Activated T-cell treated with anti-CD3 and anti-CD28 coated beads for 4 hours (primary cell): ENCODE measurements at places on chromosomes 11 and 22.

- DNase-seq: no peak
Measured at GRCh38 chr11:2298795-2299761, 2.6 kb downstream of the C11orf21 start.

DNA sequence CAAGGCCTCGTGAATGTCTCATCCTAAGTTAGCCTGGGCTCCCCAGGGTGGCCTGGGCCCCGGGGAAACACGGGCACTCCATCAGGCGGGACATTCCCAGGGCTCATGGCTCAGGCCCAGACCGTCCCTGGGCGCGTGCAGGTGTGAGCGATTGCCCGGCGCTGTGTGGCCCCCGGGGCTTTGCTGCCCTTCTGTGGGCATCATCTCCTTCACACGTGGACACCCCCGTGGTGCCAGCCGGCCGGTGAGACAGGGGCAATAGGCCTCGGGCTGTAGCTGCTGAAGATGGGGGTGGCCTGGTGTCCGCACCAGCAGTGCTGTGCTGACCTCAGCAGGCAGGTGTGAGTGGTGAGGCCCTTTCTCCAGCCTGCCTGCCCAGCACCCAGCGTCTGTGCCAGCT lies 4.6 kb upstream of the SELENOO start:
- no peak for DNase-seq

- DNase-seq: no peak
Measured at GRCh38 chr22:19150482-19151328, 613 bp upstream of the GSC2 start.

DNA sequence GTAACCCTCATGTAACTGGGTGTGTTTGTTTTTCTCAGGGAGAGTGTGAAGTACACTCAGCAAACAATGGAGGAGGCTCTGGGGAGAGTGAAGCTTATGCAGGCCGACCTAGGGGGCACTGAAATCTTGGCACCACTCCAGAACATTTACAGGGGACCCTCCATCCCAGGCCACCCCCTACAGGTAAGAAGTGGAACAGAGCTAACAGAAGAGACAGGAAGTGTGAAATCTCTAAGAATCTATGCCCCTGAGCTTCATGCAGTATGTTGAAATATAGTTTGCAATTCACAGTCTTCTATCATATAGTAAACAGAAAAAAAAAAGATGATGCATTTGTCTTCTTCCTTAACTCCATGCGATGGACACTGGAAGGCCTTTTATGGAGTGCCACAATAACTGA lies 8.4 kb downstream of the VWA5A start:
- DNase-seq: no peak

DNA sequence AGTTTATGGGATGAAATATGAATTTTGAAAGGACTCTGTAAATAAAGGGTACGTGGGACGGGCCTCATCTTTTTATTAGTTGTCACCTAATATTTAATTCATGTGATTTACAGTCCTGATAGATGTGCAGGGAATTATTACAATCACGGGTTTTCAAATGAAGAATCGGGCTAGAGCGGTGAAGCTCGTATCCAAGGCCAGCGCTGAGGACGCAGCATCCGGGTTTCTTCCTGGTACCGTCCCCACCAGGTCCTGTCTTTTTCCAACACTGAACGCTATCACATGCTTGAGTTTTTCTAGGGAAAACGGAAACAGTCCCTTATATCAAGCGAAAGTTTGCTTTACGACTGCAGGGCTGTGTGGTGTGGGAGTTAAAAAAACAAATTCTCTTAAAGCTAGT lies 787 bp downstream of the SMDT1 start:
- DNase-seq: no peak

DNA sequence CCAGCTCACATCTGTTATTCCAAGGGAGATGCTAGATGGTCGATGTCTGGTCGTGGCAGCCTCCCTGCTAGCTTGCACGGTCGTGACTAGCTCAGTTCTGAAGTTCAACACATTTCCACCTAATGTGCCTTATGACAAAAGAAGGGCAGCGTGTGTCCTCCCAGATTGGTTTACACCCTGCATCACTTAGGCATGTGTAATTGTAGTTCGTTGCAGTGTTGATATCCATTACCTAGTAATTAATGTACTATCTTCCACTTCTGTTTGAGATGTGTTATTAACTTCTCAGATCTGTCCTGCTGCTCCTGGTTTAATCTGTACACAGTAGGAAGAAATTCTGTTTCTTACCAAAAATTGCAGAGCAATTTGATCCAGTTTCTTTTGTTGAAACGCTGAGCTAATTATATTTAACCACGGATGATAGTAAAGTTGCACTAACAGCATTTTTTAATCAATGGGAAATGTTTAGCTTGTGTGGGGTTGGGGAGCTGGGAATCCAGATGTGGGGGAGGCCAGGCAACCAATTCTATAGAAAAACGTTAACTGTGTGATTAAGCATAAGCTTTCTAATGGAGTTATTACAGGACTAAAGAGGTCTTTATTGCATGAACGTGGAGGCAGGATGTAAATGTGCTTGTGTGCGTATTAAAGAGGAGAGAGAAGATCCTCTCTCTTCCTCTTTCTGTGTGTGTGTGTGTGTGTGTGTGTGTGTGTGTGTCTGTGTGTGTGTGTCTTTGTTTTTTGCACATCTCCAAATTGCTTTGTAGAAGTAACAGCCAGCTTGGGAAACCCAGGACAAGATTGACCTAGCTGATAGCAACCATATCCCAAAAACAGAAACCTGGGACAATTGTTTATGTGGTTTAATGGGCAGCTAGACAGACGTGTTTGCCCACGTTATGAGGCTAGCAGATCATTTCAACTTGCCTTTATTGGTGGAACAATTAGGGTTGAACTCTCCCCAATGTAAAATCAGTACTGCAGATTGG lies 145.7 kb upstream of the TTC12 start:
- no peak for DNase-seq

- DNase-seq: no peak
Measured at GRCh38 chr11:112339566-112339965, 78.9 kb upstream of the PLET1 start.

- no peak for DNase-seq
Measured at GRCh38 chr22:21947040-21948014, 5.3 kb downstream of the PPM1F start.

DNA sequence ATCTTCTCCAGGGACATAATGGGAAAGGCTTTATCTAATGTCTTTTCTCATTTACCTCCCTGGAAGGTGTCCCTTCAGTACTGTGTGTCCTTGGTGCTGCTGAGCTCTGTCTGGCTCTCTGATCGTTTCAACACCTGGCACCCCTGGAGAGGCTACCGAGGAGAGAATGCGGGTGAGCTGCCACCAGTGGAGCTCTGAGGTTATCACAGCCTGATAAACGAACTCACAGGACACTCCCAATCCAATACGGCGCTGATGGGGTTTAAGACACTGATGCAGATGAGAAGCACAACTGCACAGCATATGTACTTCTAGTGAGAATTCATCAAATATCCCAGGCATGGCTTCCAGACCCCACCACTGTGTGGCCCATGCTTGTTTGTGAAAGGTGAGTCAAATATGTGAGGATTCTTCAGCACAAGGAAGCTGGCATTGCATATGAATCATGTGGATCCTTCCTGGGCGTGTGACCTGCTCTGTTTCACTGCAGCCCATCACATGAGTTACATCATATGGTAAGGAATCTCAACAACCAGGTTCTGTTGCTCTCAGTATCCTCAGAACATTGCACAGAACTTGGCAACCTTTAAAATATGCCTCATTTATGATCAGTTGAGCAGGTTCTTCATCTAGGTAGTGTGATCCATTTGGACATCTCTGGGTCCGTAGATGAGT lies 34.8 kb upstream of the VWA5A start:
- DNase-seq: no peak

DNA sequence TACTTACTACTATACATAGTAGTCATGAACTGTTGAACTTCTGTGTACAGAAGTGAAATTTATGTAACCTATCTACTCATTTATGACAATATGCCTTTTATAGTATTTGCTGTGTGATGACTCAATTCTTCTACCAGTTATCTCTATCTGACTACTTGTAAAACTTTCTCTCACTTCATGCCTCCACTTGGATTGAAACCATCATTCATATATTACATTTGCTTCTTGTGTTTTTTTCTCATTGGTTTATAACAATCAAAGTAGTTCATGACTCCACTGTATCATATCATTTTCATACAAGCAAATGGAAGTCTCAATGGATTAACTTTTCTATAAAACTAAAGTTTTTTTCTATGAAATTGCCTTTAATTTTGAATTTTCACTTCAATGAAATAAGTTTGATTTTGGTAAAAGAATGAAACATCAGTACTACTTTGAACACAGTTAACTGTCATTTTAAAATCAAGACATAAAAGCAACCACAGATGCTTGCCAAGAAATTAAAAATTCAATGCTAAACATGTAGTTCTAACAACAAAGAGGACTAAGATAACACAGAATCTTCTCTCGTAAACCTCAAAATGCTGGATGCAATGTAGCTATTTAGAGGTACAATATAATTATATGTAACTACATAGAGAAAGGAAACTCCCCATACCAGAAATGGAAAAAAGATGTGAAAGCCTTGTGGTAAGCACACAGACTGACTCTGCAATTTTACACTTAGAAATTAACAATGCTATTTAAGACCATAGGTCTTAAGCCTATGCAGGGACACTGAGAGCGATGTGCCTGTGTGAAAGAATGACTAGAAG lies 27.6 kb upstream of the EXPH5 start:
- DNase-seq: no peak

GRCh38 chr11:78371221-78371891 lies 46.3 kb downstream of the GAB2 start:
- no peak for DNase-seq

DNA sequence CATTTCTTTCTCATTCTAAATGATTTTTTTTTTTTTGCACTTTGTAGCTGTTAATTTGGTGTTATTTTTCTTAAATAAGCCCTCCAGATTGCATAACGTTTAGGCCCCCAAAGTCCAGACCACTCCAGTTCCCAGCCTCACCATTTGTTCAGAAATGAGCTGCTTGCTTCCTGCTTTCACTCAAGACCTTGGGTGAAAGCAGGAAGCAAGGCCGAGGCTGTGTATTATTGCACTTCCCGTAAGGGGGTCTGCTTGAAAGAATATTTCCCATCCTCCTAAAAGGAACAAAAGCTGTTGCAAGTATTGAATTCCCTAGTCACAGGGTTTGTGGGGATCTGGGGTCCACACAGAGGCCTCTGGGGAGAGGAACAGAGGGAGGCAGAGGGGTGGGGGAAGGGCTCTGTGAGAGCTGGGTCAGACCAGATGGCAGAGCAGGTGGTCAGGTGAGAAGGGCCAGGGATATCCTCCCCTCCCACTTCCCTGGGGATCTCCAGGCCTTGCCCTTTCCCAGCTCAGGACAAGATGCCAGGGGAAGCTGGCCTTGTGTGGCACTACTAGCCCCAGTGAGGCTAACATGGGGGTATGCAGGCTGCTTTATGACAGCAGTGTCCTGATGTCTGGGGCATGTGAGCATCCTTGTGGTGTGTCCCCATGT lies 51.6 kb upstream of the MYEOV start:
- no peak for DNase-seq

DNA sequence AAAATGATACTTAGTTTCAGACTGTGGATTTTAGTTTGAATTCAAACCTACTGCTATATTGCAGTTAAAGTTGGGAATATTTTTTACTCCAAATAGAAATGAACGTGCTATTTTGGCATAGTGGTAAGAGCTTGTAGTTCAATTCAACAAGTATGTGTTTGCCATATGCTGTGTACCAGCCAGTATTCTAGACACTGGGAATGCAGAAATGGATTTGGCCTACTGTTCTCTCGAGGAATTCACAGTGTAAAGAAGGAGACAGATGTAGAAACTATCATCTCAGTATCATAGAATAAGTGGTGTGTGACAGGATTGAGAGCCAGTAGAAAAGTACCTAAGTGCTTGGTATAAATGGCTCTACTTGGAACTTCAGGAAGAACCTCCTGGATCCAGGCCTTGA lies 80.4 kb downstream of the ATXN10 start:
- no peak for DNase-seq

DNA sequence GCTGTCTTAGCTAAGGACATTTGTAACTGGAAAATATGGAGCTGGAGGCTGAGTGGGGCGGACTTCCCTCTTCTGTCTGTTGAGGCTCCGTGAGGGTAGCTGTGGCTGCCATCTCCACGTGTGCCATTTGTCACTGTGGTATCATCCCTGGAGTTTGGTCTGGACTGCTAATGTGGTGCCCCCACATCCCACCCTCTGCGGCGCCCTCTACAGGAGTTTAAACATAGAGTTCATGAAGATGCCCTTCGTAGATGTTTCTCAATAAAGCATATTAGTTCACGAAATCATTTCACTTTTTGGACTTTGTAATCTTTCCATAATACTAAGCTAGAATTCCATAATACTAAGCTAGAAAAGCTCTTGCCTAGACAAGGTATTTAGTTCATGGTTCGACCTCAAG lies 52.4 kb downstream of the TECTA start:
- no peak for DNase-seq

DNA sequence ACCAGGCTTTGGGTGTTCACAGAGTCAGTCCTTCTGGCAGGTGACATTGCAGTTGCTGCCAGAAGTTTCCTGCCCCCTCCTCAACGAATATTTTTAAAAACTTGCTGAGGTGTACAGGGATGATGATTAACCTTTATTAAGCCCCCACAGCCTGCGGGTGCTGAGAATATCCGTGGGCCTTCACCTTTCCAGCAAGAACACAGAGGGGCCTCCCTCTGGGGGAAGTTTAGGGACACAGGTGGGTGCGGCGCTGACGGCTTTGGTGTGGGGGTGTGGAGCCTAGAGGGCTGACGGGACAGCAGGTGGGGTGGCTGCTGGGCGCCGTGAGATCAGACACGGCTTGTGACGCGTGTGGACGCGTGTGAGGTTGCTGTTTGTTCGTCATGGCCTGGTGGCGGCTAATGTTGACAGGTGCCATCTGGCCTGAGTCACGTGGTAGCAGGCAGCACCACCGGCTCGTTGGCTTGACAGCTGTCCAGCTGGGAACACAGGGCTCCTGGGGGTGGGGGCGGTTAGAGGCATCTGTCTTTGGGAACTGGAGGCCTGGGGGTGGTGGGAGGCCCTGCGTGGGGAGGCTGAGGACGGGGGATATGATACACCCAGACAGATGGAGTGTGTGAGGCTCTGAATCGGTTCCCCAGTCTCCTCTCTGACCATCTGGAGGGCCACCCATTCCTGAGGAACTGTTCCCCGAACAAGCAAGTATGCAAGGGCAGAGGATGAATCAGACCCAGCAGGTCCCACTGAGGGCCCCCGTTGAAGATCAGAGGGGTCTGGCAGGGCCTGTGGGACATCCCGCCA lies 12.5 kb upstream of the LRRC10B start:
- DNase-seq: no peak

- no peak for DNase-seq
Measured at GRCh38 chr22:29390270-29390669, 1.9 kb upstream of the AP1B1 start.

DNA sequence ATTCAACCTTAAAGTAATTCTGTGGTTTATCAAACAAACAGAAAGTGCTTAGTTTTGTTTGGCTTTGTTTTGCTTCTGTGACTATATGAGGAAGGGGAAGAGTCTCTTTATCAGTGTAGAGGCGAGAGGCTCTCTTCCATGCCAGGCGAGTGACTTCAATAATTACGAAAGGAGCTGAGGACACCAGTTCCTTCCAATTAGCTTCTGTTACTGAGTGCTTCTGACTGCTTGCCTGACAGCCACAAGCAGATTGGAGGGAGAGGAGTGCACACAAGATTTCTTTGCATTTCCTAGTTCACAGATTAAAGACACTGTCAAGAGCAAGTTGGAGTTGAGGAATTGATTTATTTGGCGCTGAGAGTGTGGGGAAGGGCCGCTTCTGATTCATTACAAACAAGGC lies 1484.5 kb upstream of the TENM4 start:
- no peak for DNase-seq
